Neuronal stem cell (in vitro differentiated cells): ENCODE measurements at places on chromosomes 12 and 14.

- DNase-seq, result no peak
Measured at GRCh38 chr14:36538051-36538450, 18.0 kb upstream of the NKX2-1 start.

DNA sequence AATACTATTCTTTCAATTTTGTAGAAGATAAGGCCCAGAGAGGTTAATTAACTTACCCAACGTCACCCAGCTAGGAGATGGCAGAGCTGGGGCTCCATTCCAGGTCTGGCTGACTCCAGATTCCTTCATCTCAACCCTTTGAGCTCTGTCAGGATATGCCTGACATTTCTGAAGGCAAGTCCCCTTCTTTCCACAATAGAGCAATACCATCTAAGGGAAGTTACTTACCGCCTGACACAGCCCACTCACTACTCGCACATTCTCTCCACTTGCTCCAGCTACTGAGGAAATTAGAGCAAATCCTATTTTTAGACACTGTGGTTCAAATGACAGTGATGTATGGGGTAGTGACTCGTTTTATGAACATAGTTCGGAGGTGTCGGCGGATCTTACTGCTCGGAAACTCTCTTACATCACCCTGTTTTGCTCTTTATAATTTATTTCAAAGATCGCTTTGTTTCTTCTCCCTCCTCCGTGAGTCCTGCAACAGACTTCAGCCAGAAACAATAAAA, 2.0 kb upstream of the WSCD2 start:
- no peak for DNase-seq

DNA sequence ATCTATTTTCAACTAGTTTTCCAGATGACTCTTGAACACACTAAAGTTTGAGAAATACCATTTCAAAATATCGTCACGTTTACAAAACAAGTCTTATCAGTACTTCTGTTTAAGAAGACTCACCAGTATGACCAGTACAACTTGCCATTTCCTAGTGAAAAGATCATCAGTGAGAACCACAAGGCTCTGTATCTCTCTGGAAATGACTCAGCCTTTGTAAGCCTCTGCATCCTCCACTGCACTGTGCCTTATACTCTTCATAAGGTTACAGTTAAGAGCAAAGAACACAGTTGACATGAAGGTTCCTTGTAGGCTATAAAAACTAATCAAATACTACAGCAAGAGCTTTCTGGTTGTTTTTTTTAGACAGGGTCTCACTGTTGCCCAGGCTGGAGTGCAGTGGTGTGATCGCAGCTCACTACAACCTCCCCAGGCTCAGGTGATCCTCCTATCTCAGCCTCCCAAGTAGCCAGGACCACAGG, 5.7 kb upstream of the VTI1B start:
- DNase-seq, result no peak

DNA sequence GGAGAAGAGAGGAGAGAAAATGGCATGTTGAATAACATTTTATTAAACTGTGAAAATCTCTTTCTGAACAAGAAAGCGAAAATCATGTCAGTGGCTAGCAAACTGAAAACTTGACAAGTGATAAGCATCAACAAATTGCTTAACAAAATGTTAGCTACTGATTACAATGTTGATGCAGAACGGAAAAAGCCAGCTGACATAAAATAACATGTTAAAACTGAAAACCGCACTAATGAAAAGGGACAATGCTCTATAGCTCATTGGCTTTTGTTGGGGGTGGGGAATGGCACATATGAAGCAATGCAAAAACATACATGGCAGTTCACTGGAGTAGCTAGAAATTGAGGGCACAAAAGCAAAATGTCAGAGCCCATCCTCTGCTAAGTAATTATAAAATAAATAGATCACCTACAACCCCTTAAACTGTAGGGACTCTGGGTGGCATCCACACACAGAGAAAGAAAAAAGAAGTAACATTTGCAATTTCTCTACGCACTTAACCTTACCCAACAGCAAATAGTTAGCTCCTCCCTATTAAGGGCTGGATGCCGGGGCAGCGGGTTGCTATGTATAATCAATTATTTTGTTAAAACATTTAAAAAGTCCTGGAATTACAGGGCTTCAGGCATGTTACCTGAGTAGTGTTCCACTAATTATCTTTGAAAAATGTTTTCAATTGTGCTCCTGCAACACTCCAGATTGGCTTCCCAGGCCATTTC, 129.2 kb upstream of the USP15 start:
- no peak for DNase-seq

GRCh38 chr12:95614390-95614982, 63.2 kb upstream of the USP44 start:
- DNase-seq, result no peak

DNA sequence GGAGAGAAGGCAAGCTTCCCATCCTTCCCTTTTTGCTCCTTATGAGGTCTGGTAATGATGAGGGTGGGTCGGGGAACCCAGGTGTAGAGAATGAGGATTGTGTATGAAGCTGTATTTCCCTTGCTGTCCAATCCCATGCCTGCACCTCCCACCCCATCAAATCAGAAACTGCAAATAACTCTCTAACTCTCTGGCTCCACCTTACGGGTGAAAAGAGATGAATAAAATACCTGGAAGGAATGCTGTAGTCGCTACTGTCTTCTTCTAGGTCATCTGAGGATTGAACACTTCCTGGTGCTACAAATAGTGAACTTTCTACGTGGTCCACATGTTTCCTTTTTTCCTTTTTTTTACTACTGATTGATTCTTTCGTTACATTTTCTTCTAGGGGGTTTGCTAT, 38.9 kb upstream of the DICER1 start:
- no peak for DNase-seq

- no peak for DNase-seq
Measured at GRCh38 chr12:117444781-117445180, 83.4 kb upstream of the NOS1 start.

DNA sequence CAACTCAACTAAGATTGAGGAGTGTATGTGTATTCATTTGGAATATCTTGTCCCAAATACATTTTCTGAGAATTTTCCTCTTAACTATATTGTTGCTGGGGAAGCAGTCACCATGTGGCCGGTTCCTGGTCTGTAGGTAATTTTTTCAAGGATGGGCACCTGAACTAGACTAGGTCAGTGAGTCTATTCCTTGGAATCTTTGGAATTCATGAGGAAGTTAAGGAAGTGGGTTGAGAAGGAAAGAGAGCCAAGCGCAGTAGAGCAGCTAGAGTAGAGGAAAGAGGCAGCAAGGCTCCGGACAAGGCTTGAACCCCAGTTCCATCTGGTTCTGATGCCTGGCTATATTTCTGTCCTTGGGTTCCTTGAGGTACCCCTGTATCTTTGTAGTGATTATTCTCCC, 183.7 kb downstream of the DACT1 start:
- DNase-seq, result no peak

- DNase-seq, result peak; percentile 59
Measured at GRCh38 chr14:60637479-60638315, 11.6 kb downstream of the SIX1 start.

- DNase-seq, result no peak
Measured at GRCh38 chr12:31922341-31923062, 36.7 kb upstream of the RESF1 start.

DNA sequence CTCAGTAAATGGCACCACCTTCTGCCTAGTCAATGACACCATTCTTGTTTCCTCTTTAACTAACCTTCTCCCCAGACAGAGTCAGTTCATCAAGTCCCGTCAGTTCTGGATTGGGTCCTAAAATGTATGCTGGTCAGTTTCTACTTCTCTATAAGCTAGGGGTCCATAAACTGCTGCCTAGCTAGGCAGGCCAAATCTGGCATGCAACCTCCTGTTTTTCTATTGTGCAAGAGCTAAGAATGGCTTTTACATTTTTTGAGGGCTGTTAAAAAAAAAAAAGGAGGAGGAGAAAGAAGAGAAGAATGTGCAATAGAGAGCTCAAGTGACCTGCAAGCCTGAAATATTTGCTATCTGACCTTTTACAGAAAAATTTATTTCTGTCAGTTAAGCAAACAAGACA, 6.4 kb upstream of the TMED10 start:
- no peak for DNase-seq

DNA sequence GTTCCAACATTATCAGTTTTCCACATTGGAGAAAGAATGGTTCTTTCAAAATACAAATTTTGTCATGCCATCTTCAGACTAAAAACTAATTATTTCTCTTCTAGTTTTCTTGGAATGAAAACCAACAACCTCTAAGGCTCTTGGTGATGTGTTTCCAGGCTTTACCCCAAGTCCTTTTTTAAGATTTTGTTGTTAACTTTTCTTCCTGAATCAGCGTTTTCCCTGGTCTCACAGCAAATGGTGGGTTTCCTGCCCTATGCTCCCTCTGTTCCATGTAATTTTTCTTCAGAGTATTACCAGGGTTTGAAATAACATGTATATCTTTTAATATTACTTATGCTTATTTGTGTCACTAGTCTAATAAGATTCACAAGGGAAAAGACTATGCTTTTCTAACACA, 1311.9 kb downstream of the LRFN5 start:
- DNase-seq, result no peak

GRCh38 chr12:53452159-53453077, 516 bp downstream of the PCBP2 start:
- peak; percentile 92 for DNase-seq

DNA sequence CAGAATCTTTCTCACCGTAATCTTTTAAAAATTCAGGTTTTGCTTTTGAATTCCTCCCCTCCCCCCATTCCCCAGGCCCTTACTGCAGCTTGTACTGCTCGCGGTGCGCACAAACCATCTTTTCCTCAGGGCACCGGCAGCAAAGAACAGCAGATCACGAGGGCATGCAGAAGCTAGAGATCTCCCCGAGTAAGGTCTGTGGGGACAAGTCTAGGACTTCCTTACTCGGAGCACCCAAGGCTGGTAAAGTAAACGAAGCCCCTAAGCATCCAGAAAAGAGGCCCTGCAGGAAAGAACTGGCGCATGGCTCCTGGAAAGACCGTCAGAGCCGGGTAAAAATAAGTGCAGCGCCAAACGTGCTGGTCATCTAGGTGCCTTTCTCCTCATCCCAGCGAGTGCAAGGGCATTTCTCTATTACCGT, 727 bp downstream of the LDHB start:
- peak; percentile 5 for DNase-seq

GRCh38 chr14:75464626-75465025, 36.8 kb downstream of the JDP2 start:
- DNase-seq, result no peak

GRCh38 chr12:101773650-101774162, 34.4 kb upstream of the SYCP3 start:
- DNase-seq, result peak; percentile 43

- DNase-seq, result no peak
Measured at GRCh38 chr14:33014710-33015109, 76.0 kb downstream of the NPAS3 start.

GRCh38 chr12:76266797-76267196, 81.4 kb downstream of the BBS10 start:
- DNase-seq, result no peak

DNA sequence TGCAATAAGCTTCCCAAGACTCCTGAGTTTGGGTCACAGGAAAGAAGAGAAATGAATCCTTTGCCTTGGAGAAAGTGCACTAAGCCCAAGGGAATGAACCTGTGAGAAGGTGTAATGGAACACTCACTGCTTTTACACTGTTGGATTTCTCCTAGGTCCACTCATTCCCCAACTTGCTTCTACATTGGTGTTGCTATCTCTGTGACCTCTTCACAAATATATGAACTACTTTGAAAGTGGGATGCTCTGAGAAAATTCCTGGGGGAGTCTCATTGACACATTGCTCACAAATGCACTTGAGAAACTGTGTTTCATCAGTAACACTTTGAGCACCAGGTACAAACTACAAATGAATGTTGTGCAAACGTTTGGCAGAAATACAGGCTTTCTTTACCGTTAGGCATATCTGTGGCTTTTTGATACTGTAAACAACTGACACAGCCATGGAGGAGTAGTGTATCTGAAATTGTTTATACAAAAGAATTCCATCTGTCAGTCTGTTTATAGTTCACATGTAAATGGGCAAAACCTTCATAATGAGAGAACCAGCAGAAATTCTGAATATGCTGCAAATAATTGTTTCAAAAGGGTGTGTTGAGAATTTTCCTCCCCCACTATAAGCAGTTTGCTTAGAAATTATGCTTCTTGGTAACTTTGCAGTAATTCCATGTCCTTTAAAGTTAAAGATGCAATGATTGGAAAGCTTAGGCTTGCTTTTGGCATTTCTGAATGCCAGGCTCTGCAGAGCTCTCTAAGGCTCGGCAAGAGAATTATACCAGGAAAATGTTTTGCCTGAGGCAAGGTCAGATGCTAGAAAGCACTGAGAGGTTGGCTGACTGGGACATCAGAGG, 348.5 kb upstream of the DDHD1 start:
- DNase-seq, result no peak

DNA sequence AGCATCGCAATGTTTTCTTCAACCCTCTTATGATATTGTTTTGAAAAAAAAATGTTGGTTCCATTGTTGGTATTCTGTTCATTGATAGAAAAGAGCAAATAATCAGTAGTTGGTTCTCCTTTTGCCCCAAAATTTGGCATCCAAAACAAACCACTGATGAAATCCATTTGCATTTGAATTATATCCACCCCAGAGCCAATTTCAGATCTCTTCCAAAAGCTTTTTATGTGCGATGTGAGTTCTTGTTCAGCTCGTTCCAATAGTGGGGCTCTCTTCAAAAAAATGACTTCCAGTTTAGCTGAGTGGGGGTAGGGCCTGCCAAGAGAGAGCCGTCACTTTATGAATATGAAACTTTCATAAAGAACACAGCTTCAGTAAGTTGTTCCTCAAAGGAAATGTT, 130.7 kb downstream of the DIO2 start:
- no peak for DNase-seq

- DNase-seq, result no peak
Measured at GRCh38 chr12:51011955-51012354, 14.2 kb downstream of the SLC11A2 start.

GRCh38 chr12:3185260-3185870, 108.2 kb downstream of the TSPAN9 start:
- no peak for DNase-seq

DNA sequence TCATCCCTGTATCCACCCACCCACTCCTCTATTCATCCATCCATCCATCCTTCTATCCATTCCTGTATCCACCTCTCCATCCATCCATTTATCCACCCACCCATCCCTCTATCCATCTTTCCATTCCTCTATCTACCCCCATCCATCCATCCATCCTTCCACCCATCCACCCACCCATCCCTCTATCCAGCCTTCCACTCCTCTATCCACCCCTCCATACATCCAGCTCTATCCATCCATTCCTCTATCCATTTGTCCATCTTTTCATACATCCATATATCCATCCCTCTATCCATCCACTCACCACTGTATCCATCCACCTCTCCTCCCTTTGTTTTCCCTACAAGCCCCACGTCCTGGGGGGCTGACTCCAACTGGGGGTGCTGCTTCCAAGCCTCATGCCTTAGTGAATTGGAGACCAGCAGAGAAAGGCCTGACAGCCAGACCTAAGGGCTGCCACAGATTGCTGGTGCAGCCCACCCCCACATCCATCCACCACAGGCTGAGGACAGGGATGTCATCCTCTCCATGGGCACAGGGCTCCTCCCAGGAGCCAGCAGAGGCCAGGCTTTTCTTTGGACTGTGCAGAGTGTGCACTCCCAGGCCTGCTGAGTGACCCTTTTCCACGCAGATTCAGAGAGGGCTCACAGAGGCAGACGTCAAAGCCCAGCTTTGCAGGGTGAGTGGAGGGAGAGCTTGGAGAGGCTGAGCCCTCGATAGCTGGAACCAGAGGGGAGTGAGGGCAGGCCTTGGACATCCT, 18.9 kb upstream of the GPR132 start:
- no peak for DNase-seq
